ENCODE measurements at places on chromosomes 2 and 18.
A peak's percentile ranks its signal among the peaks of the same experiment; 100 is the strongest.

GRCh38 chr2:198807131-198807530 lies 650.6 kb downstream of the SATB2 start:
- peak; percentile 1 for DNase-seq

GRCh38 chr2:72738096-72738495 lies 87.7 kb downstream of the EXOC6B start:
- DNase-seq: no peak

DNA sequence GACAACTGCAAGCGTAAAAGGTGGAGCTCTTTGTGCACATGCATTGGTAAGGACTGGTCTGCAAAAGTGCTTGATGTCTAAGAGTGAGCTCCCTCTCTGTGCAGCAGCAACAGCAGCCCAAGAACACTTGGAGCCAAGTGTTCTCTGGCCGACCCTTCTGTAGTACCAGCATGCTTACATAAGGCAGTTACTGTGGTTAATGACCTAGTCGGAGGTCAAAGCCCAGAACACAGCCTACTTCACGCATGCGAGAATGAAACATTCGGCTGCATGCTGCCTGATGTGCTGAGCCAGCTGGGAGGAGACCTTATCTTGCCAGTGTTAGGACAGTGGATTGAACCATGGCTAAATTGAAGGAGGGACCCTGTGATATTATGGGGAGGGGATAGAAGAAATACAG lies 21.3 kb downstream of the NCAPH start:
- no peak for DNase-seq

- no peak for DNase-seq
These were observed 127.8 kb downstream of the MYO3B start for GRCh38 chr2:170305711-170306110.

DNA sequence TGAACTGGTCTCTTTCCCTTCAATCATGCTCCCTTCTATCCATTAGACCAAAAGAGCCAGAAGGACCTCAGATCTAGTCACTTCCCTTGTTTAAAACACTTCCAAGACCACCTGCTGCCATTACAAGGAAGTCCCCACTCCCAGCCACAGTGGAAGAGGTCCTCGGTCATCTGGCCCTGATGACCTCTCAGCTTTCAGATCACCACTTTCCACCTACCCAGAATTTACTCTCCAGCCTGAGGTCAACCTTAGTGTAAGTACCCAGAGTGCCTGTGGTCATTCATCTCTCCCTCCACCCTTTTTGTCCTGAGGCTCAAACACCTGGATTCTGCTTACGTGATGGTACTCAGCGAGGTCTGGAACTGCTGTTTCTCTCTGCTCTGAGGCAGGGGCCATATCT lies 67.1 kb downstream of the MARCO start:
- DNase-seq: no peak

GRCh38 chr2:175170659-175171304 lies 2.8 kb upstream of the ATF2 start:
- DNase-seq: no peak

- DNase-seq: no peak
These were observed 60.0 kb downstream of the CAPN13 start for GRCh38 chr2:30747206-30747605.

DNA sequence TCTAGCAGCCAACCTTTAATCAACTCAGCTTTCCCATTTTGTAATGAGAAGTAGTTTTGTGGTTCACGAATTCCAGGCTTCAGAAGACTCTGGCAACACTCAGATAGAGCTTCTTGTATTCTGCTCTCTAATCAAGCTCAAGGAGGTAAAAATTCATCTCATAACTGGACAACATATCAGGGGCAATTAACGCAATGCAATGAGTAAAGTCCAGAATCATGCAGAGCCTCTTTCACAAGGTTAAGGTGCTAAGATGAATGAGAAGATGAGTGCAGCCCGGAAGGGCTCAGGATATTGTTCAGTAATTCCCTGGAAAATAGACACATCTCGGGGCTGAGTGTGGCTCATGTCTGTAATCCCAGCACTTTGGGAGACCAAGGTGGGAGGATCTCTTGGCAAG lies 527.7 kb downstream of the SOX11 start:
- DNase-seq: no peak

DNA sequence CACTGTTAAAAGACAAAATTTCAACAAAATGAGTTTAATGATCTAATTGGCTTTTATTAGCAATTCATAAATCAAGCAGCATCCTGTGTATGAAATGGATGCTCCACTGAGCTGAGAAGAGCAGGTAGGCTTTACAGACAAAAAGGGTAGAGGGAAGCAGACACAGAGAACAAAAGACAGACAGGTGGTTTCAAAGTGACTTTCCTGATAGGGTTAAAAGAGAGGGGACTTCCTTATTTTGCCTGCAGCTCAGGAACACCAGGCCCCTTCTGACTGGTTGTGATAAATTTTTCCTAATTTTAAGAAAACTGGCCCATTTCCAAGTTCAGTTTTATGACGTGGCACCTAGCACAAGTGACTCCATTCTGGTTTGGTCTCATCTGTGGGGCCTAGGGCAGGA lies 11.9 kb downstream of the TEX51 start:
- no peak for DNase-seq

GRCh38 chr18:3319894-3320454 lies 58.0 kb downstream of the MYL12B start:
- no peak for DNase-seq

DNA sequence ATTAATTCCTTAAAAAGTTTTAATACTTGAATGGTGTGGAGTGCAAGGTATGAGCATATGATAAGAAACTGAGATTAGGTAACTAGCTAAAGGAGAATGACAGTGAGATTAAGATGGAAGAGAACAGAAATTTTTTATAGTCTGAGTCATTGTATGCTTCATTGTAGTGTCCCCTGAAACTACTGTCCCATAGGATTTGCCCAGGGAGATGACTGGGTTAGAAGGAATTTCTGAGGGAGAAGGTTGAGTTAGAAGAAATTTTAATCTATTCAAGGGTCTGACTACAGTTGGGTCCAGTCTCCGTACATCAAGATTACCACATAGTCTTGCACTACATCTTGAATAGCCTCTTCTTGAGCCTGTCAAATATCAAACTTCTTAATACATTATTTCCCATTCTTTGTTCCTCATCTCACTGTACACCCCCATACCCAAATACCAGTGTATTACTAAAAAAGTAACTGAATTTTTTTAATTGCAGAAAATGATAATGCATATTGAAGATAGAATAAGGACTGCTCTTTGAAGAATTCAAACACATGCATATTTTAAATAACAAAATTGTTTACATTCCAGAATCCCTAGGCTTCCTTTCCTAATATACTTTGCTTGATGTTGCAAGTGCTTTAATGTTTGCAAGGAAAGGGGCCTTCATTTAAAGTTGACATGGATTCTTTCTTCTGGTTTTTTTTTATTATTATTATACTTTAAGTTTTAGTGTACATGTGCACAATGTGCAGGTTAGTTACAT lies 314.3 kb upstream of the COL3A1 start:
- DNase-seq: peak; percentile 59

GRCh38 chr2:126876631-126877030 lies 22.1 kb upstream of the TEX51 start:
- no peak for DNase-seq

- no peak for DNase-seq
These were observed 1.3 kb downstream of the ATL2 start for GRCh38 chr2:38375696-38376345.

GRCh38 chr2:144324446-144325045 lies 195.4 kb downstream of the ZEB2 start:
- no peak for DNase-seq

DNA sequence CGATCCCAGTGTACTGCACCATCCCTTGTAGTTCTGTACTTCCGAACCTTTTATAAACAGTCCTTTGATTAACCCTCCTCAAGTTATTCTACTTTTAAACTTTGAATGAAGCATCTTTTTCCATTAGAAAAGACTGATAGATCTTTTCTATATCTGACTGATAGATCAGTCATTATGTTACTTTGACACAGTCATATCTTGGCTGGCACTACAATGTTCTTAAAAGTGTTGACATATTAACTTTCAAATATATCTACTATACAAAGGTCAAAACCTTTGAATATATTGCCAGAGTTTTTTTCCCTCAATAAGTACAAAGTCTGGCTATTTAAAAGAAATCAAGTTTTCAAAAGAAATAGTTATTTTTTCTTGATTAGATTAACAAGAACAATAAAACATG lies 35.4 kb upstream of the NABP1 start:
- no peak for DNase-seq

- DNase-seq: no peak
These were observed 17.4 kb upstream of the HAAO start for GRCh38 chr2:42809819-42810120.

DNA sequence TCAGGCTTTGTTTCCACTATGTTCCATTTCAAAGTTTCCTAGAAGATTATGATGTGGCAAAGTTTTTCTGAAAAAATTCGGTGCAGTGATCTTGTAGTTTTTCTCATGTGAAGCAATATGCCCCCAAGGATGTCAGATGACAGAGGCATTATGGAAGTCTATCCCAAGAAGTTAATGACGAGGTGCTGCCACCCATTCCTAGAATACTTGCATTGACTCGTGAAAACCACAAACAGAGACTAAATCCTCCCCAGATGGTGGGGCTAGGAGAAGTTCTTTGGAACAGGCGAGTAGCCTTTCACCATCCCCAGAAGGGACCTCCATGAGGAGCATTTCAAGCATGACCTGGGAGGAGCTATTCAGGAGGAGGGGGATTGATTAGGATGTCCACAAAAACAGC lies 40.2 kb upstream of the COPS8 start:
- DNase-seq: no peak

DNA sequence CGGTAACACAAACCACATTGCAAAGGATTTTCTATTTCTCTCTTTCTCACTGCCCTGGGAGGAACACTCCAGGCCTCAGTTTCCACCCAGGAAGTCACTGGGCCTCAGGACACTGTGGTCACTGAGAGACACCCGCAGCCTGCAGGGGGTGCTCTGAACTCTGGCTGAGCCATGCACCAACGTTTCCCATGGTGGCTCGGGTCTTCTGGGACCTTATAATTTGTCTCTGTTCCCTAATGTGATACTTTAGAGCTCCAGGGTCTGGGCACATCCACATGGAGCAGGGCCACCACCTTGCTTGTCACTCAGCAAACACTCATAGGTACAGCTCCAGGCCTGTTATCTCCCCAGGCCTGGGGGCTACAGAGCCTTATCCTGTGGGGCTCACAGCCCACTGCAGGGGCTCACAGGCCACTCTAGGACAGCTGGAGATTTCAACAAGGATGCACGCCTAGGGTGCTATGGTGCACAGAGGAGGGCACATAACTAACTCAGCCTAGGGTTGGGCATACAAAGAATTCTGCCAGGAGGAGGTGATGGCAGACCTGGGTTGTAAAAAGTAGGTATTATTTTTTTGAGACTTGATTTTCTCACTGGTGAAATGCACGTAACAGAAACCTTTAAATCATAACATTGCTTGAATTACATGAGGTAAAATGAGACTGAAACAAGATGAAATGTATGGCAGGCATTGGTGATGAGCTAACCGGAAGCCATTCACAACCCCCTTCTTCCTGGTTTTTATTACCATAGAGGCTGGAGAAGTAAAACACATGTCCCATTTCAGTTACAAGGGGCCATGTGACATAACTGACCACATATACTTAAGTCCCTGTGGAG lies 3.0 kb upstream of the HS1BP3 start:
- no peak for DNase-seq

DNA sequence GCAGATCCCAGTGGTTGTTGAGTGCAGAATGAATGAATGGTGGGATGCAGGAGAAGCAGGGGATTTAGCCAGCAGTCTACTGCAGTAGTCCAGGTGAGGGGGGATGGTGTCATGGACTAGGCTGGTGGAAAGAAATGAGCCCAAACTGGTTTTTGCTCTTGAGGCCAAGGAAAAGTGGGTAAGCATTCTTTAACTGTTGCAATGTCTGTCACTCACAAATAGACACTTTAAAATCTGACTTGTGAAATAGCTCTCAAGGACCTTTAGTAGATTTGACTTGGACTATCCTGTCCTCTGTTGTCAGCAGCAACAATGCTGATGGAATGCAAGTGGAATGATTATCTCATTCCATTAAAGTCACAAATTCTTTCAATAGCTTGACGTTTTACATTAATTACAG lies 37.5 kb upstream of the STK17B start:
- DNase-seq: no peak

GRCh38 chr2:218249691-218250090 lies 11.1 kb upstream of the GPBAR1 start:
- DNase-seq: no peak

- no peak for DNase-seq
These were observed 105.2 kb upstream of the TFCP2L1 start for GRCh38 chr2:121390082-121390692.

- DNase-seq: no peak
These were observed 280.6 kb downstream of the CALCRL start for GRCh38 chr2:187167491-187167890.

- DNase-seq: peak; percentile 23
These were observed 29.4 kb downstream of the CERKL start for GRCh38 chr2:181627545-181627944.

DNA sequence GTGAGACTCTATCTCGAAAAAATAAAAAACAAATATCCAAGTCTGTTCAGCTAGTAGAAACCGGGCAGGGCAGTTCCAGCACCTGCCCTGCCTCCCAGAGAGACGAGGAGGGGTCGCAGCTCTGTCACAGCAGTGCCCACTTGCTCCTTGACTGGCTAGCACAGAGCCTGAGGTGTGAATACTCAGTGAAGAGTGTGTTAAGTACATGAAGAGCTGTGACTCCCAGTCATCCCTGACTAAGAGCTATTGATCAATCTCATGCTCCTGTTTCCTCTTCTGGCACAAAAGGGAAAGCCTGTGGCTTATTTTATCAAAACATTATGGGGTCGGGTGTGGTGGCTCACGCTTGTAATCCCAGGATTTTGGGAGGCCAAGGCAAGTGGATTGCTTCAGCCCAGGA lies 83.0 kb upstream of the FZD7 start:
- DNase-seq: no peak

GRCh38 chr18:47846431-47846830 lies 84.0 kb downstream of the SMAD2 start:
- no peak for DNase-seq

DNA sequence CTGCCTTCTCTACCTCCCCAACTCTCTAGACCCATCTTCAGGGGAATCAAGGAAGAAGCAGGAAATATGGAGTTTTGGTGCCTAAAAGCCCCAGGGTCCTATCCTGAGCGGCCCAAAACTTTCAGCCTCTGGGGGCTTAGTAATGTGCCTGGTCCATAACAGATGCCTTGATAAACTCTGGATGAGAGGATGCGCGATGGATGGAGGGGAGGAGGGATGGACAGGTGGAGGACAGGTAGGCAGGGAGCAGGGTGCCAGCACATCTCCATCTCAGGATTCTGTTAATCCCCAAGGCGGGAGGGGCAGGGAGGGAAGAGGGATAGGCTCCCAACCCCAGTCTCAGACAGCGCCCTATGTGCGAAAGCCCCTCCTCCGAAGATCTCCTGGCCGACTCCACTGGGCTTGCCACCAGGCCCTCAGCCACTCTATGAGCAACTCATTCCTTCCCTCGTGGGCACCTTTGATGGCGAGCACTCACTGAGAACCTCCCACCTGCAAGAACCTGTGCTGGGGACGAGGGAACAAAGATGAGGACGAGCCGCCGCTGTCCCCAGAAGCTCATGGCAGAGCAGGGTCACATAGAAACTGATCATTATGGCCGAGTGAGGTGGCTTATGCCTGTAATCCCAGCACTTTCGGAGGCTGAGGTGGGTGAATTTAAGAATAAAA lies 23.1 kb downstream of the HS1BP3 start:
- no peak for DNase-seq

- no peak for DNase-seq
These were observed 58.0 kb downstream of the DTNB start for GRCh38 chr2:25615386-25615785.

- no peak for DNase-seq
These were observed 40.7 kb upstream of the CABLES1 start for GRCh38 chr18:23094411-23095190.

Measured in non-pigmented ciliary epithelial cell (primary cell).